ENCODE measurements at places on chromosomes 2 and 18. TPM values are rescaled to one million over a fixed set of nuclear protein-coding genes. Genes with fewer than 3 reads are reported as not detected.

The LMAN1 gene
- 112 TPM for total RNA-seq

The SLC35F6 gene
- total RNA-seq = 25.6 TPM

The SH2D6 gene
- not detected for total RNA-seq

The CRYGD gene
- total RNA-seq = not detected

The CPO gene
- total RNA-seq = not detected

The IL36B gene
- total RNA-seq = not detected

The EPB41L3 gene
- 5.8 TPM for total RNA-seq

Measured in RPMI7951 (cell line).